ENCODE measurements at places on chromosomes 13 and 19.

DNA sequence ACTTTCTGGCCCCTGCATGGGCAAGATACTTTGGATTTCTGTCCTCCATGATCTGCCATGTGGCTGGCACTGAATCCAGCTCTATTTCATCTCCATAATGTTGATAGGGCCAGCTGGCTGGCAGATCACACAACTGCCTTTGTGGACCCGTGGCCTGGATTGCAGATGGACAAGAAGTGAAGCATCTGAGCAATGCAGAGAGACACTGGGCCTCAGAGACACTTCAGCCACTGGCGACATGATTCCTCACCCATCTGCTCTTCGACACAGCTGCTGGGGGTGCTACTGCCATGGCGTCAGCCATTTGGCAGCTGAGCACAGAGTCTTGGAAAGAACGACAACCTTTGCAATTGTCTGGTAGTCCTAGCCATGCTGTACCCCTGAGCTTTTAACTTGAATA, 79.5 kb upstream of the MYO16 start:
- DNase-seq = no peak

GRCh38 chr13:26819046-26819445, 58.5 kb upstream of the GPR12 start:
- no peak for DNase-seq

- no peak for DNase-seq
Observed at GRCh38 chr13:26722321-26722720, 38.3 kb downstream of the GPR12 start.

DNA sequence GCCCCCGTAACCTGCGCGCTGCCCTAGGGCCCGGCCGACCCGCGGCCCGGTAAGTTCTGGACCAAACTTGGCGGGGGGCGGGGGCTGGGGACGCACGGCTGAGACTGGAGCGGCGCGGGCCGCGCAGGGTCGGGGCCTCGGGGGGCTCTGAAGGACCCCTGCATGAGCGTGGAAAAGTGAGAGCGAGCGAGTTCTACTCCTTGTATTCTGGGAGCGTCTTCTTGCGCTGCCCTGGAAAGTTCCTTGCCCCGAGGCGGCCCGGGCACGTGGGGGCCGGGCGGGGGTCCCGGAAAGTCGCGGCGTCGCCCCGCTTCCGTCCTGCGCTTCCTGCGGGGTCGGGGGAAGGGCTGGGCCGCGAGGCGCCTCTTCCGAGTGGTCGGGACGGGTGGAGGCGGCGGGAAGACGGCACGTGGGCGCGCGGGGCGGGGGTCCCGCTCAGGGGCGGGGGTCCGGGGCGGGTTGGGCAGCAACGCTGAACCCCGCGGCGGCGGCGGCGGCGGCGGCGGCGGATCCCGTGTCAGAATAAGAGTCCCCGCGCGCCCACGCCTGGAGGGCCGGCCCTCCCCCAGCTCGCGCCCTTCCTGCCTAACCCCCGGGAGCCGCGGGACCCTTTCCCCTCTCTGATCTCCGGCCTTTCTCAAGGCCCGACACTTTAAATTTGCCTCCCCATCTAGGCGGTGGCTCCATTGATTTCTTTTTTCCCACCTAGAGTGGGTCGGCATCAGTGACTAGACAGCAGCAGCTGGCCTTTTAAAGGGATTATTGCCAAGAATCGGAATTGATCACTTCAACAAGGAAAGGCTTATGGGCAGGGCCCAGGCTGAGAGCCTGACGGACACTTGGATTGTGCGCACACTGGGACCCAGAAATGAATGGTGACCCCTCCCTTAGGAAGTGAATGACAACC, 749 bp downstream of the GATAD2A start:
- DNase-seq = no peak

- no peak for DNase-seq
Observed at GRCh38 chr13:59384154-59384553, 779.6 kb downstream of the DIAPH3 start.

GRCh38 chr19:13234518-13234917, 84.3 kb downstream of the IER2 start:
- peak; percentile 31 for DNase-seq

GRCh38 chr19:8680676-8681344, 17.8 kb downstream of the ACTL9 start:
- DNase-seq = no peak

- no peak for DNase-seq
Observed at GRCh38 chr13:75761369-75761768, 125.2 kb downstream of the LMO7 start.

DNA sequence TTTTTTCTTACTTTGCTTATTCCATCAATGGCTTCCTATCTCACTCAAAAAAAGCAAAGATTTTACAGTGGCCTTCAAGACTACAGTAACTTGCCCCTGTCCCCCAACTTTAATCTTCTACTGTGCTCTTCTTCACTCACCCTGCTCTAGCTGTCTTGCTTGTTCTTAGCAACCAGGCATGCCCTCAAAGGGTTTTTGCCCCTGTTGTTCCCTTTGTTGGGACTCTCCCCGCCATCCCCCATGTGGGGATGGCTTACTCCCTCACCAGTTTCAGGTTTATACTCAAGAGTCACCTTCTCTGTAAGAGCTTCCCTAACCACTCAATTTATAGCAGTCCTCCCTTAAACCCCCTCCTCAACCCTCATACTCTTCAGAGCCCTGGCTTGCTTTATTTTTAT, 5.4 kb downstream of the MTMR6 start:
- no peak for DNase-seq

- DNase-seq = no peak
Observed at GRCh38 chr13:94063848-94064247, 415.6 kb downstream of the DCT start.

DNA sequence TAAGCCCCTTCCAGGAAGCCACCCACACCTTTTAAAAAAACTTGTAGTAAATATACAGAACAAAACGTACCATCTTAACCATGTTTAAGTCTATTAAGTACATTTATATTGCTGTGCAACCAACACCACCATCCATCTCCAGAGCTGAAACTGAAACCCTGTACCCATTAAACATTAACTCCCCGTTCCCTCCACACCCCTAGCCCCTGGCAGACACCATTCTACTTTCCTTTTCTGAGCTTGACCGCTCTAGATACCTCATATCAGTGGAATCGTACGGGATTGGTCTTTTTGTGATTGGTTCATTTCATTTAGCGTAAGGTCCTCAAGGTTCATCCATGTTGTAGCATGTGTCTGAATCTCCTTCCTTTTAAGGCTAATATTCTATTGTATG, 13.0 kb upstream of the SPATA13 start:
- no peak for DNase-seq

DNA sequence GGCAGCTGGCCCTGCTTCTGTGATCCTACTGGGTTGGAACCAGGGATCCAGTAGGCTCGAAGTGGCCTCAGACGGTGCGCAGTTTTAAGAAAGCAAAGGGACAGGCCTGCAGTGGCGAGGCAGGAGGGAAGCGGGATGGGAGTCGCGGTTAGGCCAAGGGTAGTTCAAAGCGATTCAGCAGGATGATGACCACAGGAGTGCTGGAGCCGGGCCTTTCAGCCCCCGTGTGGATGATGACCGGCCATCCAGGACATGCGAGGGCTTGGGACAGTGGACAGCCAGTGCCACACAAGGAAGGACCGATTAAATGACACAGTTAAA, 854 bp downstream of the RNASEH2B start:
- DNase-seq = peak; percentile 63

- DNase-seq = peak; percentile 7
Observed at GRCh38 chr13:22278336-22278929, 607.6 kb downstream of the FGF9 start.

DNA sequence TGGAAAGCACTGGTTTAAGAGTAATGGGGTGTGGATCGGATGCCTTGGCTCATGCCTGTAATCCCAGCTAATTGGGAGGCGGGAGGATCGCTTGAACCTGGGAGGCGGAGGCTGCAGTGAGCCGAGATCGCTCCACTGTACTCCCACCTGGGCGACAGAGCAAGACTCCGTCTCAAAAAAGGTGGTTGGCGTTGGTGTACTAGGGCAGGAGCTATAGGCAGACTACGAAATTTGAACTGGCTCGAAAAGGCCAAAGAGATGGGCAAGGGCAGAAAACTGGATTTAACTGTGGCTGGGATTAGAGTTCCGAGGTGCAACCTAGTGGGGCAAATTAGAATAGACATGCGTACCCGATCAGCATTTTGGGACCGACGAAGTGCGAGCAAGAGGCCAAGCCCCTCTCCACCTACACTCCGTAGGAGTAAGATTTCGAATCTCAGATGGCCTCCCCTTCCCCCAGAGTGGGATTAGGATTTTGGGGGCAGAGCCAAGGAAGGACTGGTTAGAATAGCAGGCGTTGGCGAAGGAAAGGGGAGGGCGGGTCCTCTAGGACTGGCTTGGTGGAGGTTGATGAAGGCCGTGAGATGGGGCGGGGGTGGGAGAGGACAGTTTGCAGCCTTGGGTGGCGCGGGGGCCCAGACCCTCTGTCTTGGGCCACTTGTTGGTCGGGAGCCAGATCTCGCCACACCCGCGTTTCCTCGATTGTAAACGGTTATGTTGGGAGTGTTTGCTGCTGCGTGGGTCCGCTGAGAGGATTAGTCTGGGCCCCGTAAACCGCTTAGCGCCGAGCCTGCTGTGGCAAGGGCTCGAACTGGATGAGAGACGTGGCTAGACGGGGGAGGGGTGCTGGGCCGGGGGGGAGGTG, 2.0 kb upstream of the INAFM1 start:
- DNase-seq = no peak

DNA sequence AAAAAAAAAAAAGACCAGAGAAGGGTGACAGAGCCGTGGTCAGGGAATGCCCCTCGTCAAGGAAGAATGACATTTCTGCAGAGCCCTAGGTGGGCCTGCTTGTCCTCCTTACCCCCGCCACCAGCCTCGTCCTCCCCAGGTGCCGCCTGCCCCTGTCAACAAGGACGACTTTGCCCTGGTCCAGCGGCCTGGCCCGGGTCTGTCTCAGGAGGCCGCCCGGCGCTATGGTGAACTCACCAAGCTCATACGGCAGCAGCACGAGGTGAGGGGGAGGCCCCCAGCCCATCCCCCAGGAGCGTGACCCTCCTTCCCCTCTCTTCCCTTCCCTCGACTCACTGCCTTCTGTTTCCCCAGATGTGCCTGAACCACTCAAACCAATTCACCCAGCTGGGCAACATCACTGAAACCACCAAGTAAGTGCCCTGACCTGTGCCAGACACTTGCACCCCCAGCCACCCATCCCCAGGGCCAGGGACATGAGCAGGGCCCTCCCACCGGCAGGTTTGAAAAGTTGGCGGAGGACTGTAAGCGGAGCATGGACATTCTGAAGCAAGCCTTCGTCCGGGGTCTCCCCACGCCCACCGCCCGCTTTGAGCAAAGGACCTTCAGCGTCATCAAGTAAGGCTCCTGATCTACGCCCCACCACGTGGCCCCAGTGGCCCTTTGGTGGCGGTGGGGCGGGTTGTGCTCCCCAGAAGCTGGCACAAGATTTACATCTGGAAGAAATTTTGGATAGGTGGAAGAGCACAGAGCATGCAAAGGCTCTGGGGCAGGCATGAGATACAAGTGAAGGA, 14.8 kb downstream of the PODNL1 start:
- no peak for DNase-seq

- DNase-seq = no peak
Observed at GRCh38 chr13:58655086-58655485, 1023.5 kb downstream of the PCDH17 start.

DNA sequence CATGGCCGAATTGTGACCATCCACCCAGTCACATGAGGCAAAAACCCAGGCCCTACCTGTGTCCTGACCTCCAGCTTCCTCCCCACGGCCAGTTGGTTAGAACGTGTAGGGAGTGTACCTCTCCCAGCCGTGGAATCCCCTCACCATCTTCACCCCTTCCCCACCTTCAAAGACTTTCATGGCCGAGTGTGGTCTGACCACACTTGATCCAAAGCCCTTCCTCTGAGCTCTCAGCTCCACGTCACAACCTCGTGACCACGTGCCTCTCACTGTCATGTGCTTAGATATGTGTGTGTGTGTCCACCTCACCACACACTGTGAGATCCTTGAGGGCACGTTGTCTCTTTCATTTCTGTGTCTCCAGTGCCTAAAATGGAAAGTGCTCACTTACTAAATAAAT, 48.6 kb upstream of the UBE2L5 start:
- no peak for DNase-seq

GRCh38 chr19:42272989-42273406, 3.9 kb downstream of the CIC start:
- no peak for DNase-seq

Data from H1 (cell line).